NCI-H1092 treated with DMSO at 0.1 percent for 48 hours (cell line): ENCODE measurements at places on chromosomes 3 and 15.

GRCh38 chr15:100093211-100094126, 248.3 kb downstream of the ADAMTS17 start:
- DNase-seq = no peak

GRCh38 chr15:90362936-90363212, 10.8 kb downstream of the ZNF774 start:
- no peak for DNase-seq

DNA sequence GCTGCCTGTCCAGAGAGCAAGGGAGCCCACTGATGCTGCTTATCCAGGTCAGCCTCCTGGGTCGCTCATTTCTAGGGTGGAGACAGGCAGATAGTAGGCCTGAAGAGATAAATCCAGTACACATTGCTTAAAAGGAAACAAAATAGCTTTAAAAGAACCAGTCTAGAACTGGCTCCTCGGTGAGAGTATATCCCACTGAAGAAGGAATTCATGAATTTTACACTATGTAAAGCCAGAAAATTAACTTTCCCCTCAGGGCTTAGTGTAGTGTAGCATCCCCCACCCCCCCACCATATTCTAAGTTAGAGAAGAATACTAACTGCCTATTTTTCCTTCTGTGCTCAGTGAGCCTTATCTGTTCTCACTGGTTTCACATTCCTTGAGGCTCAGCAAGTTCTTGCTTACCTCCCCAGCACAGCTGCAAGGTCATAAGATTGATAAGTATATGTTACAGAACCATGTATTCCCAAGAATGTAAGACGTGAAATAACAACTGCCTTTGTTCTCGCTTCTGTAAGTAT, 30.5 kb upstream of the NOX5 start:
- no peak for DNase-seq

GRCh38 chr3:134313847-134314587, 60.2 kb downstream of the AMOTL2 start:
- no peak for DNase-seq

GRCh38 chr3:128036119-128036518, 16.1 kb upstream of the SEC61A1 start:
- DNase-seq = no peak

GRCh38 chr15:25701721-25702465, 161.2 kb downstream of the ATP10A start:
- no peak for DNase-seq

GRCh38 chr3:7238565-7239295, 377.8 kb downstream of the GRM7 start:
- no peak for DNase-seq

GRCh38 chr3:170499562-170500156, 81.0 kb downstream of the CLDN11 start:
- DNase-seq = peak; percentile 37

GRCh38 chr3:57890874-57891273, 117.3 kb upstream of the FLNB start:
- no peak for DNase-seq

- DNase-seq = no peak
Measured at GRCh38 chr3:10198761-10199649, 34.3 kb downstream of the IRAK2 start.
